ENCODE measurements at places on chromosomes 16 and 17. TPM values are rescaled to one million over a fixed set of nuclear protein-coding genes. Genes with fewer than 3 reads are reported as not detected.

GRCh38 chr17:80901319-80901718 is 90.3 kb upstream of the CHMP6 start:
- no peak for DNase-seq

- DNase-seq, result no peak
Measured at GRCh38 chr16:85462714-85463611, 150.2 kb upstream of the GSE1 start.

DNA sequence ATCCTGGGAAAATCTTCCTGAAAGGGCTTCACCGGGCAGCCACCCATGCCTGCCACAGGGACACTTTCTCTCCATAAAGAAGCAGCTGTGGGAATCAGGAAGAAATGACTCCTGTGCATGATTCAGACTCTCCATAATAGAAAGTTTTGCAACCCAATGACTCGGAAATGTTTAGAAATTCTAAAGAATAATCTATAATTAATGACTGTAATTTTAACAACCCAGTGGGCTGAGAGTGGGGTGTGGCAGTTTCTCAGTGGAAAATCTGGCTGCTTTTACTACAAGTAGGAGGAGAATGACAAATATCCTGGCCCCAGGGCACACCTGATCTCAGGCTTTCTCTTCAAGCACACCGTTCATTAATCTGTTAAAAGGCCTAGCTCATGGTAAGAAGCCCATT is 25.7 kb downstream of the IRF8 start:
- DNase-seq, result no peak

Gene PARD6A
- 3.2 TPM for polyA plus RNA-seq

Gene CDR2L
- 8.6 TPM for polyA plus RNA-seq

Gene OXLD1
- 13.3 TPM for polyA plus RNA-seq

GRCh38 chr17:42199416-42200011 is 5.2 kb upstream of the GHDC start:
- no peak for DNase-seq

Gene KCTD19
- 1.0 TPM for polyA plus RNA-seq

Gene TAC4
- not detected for polyA plus RNA-seq

All from right renal cortex interstitium (tissue), 3 donors.